ENCODE measurements at places on chromosomes 2 and 18. TPM values are rescaled to one million over a fixed set of nuclear protein-coding genes. Genes with fewer than 3 reads are reported as not detected.

GRCh38 chr2:180328795-180329422 is 321.8 kb upstream of the CWC22 start:
- DNase-seq = no peak

The STPG4 gene
- 0.64 TPM for total RNA-seq

DNA sequence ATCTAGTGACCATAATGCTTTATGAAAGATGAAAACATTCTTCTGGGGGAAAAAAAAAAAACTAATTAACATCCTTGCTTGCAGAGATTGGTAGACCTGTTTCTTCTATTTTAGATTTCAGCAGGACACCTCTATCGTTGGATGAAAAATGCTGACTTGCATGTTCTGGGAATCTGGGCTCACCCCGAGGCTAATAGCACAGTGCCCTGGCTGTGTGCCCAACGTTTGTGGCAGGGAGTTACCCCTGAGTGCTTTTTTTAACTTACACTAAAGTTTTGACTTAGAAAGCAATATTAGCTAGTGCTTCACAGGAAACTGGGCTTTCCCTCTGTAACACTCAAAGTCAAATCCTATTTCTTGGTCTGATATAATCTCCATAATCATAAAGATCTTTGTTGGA is 233.2 kb downstream of the SLC8A1 start:
- no peak for DNase-seq

DNA sequence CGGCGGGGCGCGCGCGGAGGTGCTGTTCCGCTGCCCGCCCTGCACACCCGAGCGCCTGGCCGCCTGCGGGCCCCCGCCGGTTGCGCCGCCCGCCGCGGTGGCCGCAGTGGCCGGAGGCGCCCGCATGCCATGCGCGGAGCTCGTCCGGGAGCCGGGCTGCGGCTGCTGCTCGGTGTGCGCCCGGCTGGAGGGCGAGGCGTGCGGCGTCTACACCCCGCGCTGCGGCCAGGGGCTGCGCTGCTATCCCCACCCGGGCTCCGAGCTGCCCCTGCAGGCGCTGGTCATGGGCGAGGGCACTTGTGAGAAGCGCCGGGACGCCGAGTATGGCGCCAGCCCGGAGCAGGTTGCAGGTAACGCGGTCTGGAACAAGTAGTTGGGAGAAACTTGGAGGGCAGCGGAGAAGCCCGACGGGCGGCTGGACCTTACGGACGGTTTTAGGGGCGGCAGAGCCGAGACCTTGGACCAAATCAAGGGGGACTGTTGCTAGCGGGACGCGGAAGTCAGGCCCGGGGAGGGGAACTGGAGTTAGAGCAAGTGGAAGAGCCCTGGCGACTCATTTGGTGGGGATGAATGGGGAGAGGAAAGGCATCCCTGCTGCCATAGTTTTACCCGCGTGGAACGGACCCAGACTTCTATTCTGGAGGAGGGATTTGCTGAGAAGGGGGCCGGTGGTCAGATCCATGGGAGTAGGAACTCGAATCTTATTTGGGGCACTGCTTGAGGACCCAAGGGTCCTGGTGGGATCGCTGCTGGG is 573 bp downstream of the IGFBP2 start:
- no peak for DNase-seq

DNA sequence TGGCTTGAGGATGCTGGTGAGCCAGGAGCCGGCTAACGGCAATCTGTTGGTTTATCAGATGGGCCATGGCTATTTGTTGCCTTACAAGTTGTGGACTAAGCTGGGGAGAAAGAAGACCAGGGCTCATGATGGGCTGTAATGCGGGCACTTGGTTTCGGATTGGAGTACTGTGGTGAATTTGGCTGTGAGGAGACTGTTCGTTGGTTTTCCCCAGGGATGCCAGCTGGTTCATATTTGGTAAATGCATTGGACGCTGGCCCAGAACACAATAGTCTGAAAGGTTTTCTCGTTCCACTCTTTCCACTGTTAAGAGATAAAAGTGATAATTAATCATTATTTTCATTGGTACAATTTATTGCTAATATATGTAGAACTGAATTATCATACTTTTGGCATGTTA is 108.9 kb downstream of the SATB2 start:
- no peak for DNase-seq

- no peak for DNase-seq
These were observed 103.6 kb upstream of the TMEM200C start for GRCh38 chr18:5998907-5999306.

The IL18R1 gene
- 2.4 TPM for total RNA-seq

DNA sequence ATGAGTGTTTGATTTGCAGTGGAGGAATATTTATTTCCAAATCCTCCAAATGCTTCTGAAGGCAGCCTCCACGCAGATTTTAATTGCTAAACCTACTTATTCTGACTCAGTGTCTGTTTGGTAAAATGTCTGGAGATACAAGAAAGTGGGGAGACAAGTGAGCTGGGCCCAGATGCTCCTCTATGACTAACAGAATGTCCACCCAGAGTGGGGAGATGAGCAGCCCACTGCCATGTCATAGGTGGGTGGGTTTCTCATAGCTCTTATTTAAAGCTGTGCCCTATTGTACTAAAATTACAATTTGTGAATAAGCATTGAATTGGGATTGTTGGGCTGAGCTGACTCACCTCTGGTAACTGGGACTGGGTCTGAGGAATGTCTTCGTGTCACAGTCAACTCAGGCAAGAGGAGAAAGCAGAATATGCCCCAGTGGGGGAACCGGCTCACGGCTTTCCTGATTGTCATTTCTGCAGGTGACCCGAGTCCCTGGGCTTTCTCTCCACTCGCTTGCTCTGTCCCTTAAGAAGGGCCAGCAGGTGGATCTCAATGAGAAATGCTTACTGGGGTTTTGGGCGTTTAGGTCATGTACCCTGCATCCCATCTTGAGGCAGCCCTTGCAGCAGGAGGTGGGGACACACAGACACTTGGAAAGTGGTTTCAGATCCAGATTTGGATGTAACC is 116.3 kb upstream of the SPRED2 start:
- DNase-seq = peak; percentile 33

The DLGAP1 gene
- total RNA-seq = 2.3 TPM

- DNase-seq = no peak
These were observed 463.7 kb upstream of the DSEL start for GRCh38 chr18:67980241-67980640.

The CLIP4 gene
- 18.4 TPM for total RNA-seq

The PRPF40A gene
- 131 TPM for total RNA-seq

DNA sequence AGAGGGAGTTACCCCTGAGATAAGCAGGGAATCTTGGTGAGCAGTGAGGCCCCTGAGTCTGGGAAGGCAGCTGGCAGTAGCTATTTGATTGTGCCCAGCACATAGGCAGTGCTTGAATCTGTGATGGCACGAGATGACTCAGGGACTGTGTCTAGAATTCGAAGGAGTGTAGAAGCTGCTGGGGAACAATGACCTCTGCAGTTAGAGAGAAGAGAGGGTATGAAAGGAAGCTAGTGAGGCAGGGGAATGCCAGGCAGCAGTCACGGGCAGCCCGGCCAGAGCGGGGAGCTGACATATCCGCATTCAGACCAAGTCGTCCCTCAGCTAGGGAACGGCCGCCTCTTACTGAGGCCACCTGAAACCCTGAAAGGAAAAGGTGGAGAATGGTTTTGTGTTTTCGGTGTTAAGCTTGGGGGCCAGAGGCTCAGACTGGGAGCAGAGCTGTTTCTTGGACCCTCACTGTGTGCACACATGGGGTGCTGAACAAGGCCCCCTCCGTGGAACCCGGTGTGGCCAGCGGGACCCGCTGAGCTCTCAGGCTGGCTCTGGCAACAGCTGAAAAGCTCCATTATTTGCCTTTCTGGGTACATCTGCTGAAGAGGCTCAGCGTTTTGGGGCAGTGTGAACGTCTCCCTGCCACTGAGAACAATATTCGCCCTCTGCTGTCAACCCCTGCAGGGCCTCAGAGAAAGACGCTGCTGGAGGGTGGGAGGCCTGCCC is 32.9 kb downstream of the ARHGEF4 start:
- no peak for DNase-seq

- peak; percentile 35 for DNase-seq
These were observed 36.5 kb upstream of the HPCAL1 start for GRCh38 chr2:10266133-10266620.

- no peak for DNase-seq
These were observed 317.0 kb downstream of the AGAP1 start for GRCh38 chr2:235810846-235811245.

DNA sequence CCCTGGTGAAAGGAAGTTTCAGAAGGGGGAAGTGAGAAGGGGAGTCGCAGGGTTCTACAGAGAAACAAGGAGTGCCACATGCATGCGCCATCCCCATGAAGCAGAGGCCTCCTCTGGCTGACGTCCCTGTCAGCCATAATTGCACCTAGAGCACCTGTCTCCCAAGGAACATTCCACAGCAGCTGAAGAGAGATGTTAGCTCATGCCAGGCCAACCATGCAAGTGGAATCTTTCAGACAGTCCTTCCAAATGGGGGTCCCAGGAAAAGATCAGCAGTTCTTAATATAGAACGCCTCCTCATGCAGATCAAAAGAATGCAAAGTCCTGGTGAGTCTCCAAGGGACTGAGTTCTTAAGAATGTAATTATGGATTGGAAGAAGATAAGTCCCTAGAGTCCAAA is 29.6 kb downstream of the MRO start:
- DNase-seq = no peak

- DNase-seq = no peak
These were observed 35.9 kb upstream of the HTR2B start for GRCh38 chr2:231160701-231161100.

The LIMS3 gene
- 3.2 TPM for total RNA-seq

GRCh38 chr2:238202326-238203093 is 985 bp downstream of the ILKAP start:
- DNase-seq = peak; percentile 18

- DNase-seq = no peak
These were observed 8.2 kb upstream of the TTC21B start for GRCh38 chr2:165961818-165962217.

DNA sequence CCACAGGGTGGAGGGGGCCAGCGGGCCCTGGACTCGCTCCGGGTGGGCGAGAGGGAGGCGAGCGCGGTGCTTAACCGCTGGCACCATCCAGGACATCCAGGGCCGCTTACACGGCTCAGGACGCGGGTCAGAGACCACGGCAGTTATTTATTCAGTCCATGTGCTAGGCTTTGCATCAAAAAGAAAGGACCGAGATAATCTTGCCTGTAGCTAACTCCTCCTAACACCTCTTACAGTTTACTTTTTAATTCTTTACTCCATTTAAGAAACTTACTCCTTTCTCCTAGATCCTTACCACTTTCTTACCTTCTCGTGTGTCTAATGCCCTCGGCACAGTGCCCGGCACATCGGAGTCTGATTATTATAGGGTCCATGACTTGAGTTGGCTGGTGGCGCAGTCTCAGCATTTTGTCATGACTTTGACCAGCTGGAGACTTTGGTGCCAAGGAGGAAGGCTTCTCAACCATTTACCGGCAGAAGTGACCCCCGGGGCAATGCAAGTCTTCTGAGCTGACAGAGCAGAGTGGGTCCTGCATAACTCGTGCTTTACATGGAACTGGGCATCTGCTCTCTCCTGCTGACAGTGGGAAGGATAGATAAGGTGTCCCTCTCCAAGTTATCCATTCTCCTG is 503 bp downstream of the ANXA4 start:
- DNase-seq = no peak

DNA sequence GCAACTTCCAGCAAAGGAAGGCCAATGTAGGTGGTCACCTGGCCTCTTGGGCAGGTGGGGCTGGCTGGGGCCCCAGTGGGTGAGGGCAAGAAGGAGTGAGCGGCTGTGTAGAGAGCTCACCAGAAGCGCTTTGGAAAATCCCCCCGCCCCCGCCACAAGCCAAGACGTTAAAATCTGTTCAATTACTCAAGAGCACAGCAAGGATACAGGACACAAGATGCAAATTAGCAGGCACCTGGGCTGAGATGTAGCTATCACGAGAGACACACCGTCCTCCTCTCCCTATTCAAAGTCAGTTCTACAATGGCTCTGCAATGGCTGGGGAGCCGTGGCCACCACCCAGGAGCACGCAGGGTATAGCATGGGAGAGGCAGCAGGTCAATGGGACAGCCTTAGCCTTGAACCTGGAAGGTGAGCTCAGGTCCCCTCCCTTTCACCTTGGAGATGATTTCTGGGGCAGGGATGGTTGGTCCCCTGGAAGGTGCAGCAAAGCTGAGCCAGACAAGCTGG is 38.5 kb upstream of the GPR17 start:
- no peak for DNase-seq

DNA sequence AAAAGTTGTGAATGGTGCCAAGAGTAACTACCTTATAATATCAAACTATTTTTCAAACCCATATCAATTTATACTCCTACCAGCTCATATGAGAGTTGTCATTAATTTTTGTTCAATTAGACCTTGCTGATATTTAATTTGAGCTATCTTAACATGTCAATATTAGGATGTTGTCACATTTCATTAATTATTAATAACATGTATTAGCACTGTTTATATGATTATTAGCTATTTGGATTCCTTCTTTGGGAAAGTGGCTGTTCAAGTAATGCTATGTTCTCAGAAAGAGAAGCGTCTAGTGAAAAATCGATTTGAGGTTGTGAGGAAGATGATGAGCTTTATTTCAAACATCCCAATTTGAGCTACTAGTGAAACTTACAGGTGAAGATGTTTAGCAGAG is 620.2 kb downstream of the KCNJ3 start:
- no peak for DNase-seq

- no peak for DNase-seq
These were observed 462.6 kb downstream of the RNF144A start for GRCh38 chr2:7379799-7380198.

DNA sequence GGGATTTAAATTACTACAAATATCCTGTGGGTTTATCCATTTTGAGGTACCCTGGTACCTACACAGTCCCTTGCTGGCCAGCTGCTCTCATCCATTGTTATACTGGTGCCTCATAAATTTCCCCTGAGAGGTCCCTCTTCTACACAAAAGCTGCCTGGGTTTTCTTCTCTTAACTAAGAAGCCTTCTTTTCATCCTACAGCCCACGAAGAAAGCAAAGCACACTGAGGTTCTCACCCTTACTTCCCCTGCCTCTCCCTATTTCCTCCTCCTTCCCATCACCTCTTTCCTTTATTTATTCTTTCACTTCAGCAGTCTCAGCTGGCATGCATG is 154.9 kb downstream of the CSRNP3 start:
- DNase-seq = no peak

- no peak for DNase-seq
These were observed 17.8 kb downstream of the PER2 start for GRCh38 chr2:238270606-238271005.

The PPP1R1C gene
- total RNA-seq = 1.2 TPM

The ITSN2 gene
- total RNA-seq = 23.8 TPM

DNA sequence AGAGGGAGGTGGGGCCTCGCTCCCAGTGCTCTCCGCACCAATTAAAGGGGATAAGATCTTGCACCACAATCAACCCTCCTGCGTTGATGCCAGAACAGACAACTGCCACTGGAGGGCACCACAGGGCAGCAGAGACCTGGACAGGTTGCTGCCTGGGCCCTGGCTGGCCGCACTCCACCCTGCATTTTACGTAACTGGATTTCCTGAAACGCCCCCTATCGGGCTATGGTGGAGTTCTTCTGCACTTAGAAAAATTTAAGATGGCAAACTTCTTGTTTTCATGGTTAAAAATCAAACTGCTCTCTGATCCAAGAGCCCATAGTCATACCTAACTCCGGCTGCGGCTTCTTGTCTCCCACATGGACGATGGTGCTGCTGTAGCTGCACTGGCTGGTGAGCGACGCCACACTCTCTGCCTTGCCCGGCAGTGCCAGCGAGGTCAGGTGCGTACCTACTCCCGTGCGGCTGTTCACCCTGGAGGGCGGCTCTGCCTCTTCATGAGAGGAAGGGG is 16.8 kb upstream of the HES6 start:
- DNase-seq = peak; percentile 46

Measured in astrocyte (in vitro differentiated cells and primary cell).